ENCODE measurements at places on chromosomes 5 and 9. TPM values are rescaled to one million over a fixed set of nuclear protein-coding genes. Genes with fewer than 3 reads are reported as not detected.

ISL1 gene
- total RNA-seq = 0.76 TPM

OR5C1 gene
- total RNA-seq = not detected

RANBP6 gene
- 19.8 TPM for total RNA-seq

HAVCR2 gene
- total RNA-seq = 4.4 TPM

HMCN2 gene
- 1.9 TPM for total RNA-seq

Data from lower leg skin (tissue), 4 donors.